ENCODE measurements at places on chromosomes 12 and 14. TPM values are rescaled to one million over a fixed set of nuclear protein-coding genes. Genes with fewer than 3 reads are reported as not detected.

- no peaks in the 10 kb centered on the region for H3K27me3 ChIP-seq
- H3K4me3 ChIP-seq: no peak overlapping the region
- DNase-seq: no peak
- peaks cover 10% of the 10 kb centered on the region for H3K36me3 ChIP-seq
These were observed 99.3 kb upstream of the GPHB5 start for GRCh38 chr14:63418020-63418419.

LRRIQ1 gene
- 19.4 TPM for total RNA-seq

DNA sequence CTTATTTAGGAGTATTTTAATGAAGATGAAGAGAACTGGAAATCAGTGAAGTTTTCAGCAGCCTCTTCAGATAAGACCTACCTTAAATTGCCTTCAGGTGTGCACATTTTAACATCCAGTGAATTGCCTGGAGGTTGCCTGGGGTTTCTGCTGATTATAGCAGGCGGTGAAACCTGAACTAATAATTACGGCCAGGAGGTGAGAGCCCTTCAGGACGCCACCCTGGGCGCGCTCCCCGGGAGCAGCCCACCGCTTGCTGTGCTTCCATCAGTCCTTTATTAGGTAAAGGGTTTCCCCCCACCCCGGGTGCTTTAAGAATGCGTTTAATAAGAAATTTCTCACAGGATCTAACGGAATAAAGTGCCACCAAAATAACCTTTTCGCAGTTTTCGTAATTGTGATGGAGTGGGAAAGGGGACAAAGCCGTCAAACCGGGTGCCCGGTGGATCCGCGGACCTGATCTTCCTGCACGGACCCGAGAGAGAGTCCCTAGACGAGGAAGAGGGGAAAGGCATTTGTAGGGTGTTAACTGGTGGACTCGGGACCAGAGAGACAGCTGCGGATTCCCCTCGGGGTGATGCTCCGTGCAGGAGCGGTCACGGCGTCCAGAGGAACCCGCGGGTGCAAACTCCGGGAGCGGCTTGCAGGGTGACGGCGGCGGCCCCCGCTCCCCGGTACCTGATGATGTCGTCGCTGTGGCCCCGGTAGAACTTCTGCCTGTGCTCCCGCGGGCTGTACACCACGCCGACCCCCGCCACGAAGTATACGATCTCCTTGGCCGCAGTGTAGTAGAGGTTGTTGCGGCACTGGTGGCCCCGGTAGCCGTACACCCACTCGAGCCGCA, 902 bp downstream of the EML5 start:
- peak overlapping the region; percentile 66 for H3K4me3 ChIP-seq
- peak; percentile 4 for DNase-seq
- peaks cover 4% of the 10 kb centered on the region for H3K4me1 ChIP-seq
- peaks cover 34% of the 10 kb centered on the region for H3K27me3 ChIP-seq

- H3K4me3 ChIP-seq: no peak overlapping the region
- no peaks in the 10 kb centered on the region for H3K27me3 ChIP-seq
- H3K36me3 ChIP-seq: no peaks in the 10 kb centered on the region
- no peaks in the 10 kb centered on the region for H3K4me1 ChIP-seq
- DNase-seq: no peak
- no peak overlapping the region for H3K27ac ChIP-seq
These were observed 319.8 kb downstream of the CEP128 start for GRCh38 chr14:80621701-80622100.

GRCh38 chr12:116808113-116809105, 70.3 kb downstream of the RNFT2 start:
- DNase-seq: no peak
- H3K27me3 ChIP-seq: no peaks in the 10 kb centered on the region
- H3K27ac ChIP-seq: no peak overlapping the region
- H3K4me3 ChIP-seq: no peak overlapping the region
- no peaks in the 10 kb centered on the region for H3K36me3 ChIP-seq

GSKIP gene
- 20.6 TPM for total RNA-seq

HPD gene
- not detected for total RNA-seq

- peaks cover 4% of the 10 kb centered on the region for H3K36me3 ChIP-seq
- peaks cover 32% of the 10 kb centered on the region for H3K4me1 ChIP-seq
- DNase-seq: no peak
- H3K27ac ChIP-seq: no peak overlapping the region
These were observed 16.9 kb downstream of the PPP4R3A start for GRCh38 chr14:91493169-91493568.

RGS6 gene
- total RNA-seq: 0.34 TPM

DNA sequence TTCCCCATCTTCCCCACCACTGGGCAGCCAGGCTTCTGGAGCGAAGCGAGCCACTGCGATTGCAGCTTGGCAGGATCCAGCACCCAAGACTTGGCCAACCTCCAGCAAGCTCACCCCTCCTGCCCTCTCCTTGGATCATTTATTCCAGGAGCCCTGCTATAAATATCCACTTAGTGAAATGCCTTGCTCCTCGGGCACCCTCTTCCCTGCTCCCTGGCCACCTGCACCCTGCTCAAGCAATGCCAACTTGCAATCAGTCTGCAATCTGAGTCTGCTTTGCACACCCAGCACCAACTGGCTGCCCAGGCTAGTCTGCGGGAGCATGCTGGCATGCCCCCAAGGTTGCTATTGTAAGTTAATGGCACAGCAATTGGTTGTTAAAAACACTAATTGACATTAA, 666.0 kb downstream of the MED13L start:
- no peak for DNase-seq
- no peaks in the 10 kb centered on the region for H3K27me3 ChIP-seq
- H3K4me3 ChIP-seq: no peak overlapping the region
- no peaks in the 10 kb centered on the region for H3K4me1 ChIP-seq
- H3K27ac ChIP-seq: no peak overlapping the region

GRCh38 chr12:108694812-108695278, 36.5 kb downstream of the CORO1C start:
- peaks cover 13% of the 10 kb centered on the region for H3K36me3 ChIP-seq
- H3K4me3 ChIP-seq: no peak overlapping the region
- no peaks in the 10 kb centered on the region for H3K27me3 ChIP-seq
- peak overlapping the region; percentile 8 for H3K27ac ChIP-seq
- peaks cover 36% of the 10 kb centered on the region for H3K4me1 ChIP-seq
